ENCODE measurements at places on chromosomes 4 and X.

- no peak for DNase-seq
Measured at GRCh38 chr4:81196126-81196650, 18.8 kb downstream of the PRKG2 start.

DNA sequence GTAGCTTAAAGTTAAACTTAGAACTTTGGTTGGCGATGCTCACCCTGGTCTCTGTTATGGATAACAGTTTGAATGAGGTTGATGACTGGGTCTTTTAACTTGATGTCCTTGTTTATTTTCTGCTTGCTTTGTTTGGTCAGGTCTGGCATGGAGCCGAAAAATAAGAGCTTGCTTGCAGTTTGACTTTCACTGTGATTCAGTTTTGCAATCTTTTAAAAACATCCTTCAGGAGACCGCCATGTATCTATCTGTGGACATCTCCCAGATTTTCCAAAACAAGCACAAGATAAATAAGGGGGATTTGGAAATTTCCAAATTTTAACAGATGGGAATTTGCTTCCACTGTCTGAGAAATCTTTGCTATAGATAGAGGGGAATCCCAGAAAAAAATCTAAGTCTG lies 246.7 kb downstream of the PALLD start:
- no peak for DNase-seq

GRCh38 chr4:53015681-53016080 lies 153.6 kb downstream of the RASL11B start:
- peak; percentile 64 for DNase-seq

- DNase-seq, result peak; percentile 60
Measured at GRCh38 chr4:123986268-123986798, 589.7 kb downstream of the SPRY1 start.

DNA sequence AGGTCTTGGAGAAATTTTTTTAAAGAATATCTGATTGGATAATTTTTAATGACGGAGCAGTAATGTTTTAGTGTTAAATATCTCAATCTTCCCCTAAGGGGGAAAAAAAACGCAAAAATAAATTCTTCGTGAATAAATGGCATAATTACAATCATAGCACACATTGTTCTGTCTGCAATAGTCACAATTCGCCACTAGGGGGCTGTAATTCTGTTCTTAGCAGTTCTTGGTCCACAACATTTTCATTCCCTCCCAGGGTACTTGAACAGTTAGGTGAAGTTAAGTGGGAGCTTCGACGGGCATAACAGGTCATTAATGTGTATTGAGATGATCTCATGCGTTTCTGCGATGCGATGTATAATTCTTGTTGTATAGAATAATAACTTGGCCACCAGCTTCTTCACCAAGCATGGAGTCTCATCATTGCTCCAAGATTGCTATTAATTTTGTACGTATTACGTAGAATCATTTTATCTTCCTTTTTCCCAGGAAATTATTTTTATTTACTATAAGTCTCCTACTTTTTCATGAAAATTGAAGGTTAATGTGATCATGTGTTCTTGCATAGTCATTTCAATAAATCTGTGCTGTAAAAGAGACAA lies 27.2 kb downstream of the HTR2C start:
- DNase-seq, result peak; percentile 12

DNA sequence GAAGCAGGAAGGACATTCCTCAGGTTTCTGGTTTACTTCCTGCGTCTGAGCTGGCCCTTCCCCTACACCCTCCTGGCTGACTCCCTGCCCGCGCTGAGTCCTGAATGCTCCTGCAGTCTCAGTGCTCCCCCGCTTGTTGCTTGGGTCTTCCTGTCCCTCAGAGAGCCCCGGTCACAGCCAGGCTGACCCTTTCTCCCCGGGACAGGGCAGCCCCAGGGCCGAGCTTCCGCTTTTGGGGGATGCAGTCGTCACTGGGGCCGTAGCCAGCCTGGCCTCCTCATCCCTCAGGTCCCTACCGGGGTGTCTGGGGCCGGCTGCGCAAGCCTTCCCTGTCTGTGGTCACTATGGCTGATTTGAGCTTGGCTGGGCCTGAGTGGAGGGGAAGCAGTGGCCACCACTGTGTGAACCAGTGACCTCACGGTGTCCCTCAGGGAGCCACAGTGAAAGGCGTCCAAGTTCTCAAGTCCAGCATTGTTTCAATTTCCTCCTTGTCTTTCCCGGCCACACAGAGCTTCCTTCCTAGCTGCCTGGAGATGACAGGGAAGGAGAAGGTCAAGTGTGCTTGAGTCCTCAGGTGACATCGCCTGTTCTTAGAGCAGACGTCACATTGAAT lies 34.1 kb upstream of the ASMTL start:
- DNase-seq, result peak; percentile 57

DNA sequence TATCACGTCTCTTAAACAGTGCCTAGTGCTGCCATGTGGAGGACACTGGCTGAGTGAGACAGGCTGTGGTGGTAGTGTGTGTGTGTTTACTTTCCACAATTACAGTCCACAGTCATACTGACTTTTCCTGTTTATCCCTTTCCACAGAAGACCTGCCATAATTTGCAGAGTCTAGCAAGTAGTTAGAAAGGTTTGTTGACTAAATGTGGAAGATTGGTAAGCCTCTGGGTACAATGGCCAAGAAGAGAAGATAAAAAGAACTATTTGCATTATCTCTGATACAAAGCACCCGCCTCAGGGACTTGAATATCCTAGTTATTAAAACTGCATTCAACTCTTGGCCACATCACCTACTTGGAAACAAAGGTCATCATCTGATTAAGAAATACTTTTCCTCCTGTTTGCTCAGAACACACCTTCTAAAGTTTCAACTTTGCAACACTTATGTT lies 89.1 kb downstream of the FAM13A start:
- no peak for DNase-seq

GRCh38 chr4:58064653-58065052 lies 954.5 kb upstream of the IGFBP7 start:
- DNase-seq, result no peak

DNA sequence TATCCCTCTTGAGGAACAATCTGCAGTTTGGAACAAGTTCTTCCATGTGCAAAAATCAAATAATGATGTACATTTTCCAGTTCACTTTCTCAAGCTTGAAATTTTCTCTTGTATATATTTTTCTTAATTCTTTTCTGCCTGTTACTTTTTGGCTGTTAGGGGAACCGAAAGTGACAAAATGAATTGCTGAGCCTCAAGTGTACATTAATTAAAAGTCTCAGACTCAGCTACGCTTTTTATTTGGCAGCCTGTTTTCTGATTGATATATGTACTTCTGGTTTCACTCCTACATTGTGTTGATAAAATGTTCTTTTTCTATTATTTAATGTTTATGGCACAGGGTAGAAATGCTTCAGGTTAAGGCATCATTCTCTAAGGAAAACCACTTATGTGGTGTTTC lies 999.5 kb downstream of the PDHA2 start:
- no peak for DNase-seq

GRCh38 chr4:99457676-99458075 lies 22.5 kb upstream of the ADH7 start:
- no peak for DNase-seq

- no peak for DNase-seq
Measured at GRCh38 chr4:141524116-141524515, 112.3 kb upstream of the IL15 start.

- DNase-seq, result no peak
Measured at GRCh38 chr4:162011089-162011488, 152.7 kb downstream of the FSTL5 start.

GRCh38 chr4:43374216-43374751 lies 481.8 kb downstream of the GRXCR1 start:
- no peak for DNase-seq

GRCh38 chrX:129686422-129686948 lies 31.7 kb upstream of the APLN start:
- peak; percentile 62 for DNase-seq

DNA sequence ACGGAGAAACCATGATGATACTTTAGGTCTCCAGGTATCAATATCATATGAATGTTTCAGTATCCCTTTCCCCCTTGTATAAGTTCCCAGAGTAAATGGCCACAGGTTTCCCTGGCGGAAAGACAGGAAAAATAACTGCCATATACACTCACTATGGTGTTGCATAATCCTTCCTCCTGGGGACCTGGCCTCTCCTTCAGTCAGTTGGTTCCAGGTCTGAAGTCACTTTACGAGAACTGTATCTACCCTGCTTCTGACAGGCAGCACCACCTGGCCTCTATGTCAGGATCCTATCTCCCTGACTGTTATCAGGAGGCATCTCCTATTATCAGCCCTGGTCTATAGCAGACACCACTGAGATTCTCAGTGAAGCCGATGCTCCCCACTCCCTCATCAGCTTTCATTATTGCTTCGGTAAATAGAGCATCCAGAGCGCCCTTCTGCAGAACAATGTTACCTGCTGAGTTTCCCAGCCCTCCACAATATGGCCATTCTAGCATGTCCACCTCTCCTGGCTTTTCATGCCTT lies 22.6 kb downstream of the HAUS3 start:
- DNase-seq, result no peak

DNA sequence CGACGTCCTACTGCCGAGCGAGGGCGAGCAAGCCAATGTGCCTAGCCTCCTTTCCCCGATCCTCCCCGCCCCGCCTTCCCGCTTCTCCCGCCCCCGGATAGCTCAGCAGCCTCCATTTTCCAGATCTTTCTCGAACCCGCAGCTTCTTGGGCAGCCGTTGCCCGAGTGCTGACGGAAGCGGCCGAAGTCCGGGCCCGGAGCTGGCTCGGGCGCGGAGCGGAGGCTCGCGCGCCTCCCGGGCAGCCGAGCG lies 172 bp upstream of the HSPA4L start:
- DNase-seq, result peak; percentile 94

- DNase-seq, result no peak
Measured at GRCh38 chr4:55238407-55238806, 107.6 kb upstream of the SRD5A3 start.

- no peak for DNase-seq
Measured at GRCh38 chr4:113162089-113162488, 112.6 kb downstream of the ANK2 start.

DNA sequence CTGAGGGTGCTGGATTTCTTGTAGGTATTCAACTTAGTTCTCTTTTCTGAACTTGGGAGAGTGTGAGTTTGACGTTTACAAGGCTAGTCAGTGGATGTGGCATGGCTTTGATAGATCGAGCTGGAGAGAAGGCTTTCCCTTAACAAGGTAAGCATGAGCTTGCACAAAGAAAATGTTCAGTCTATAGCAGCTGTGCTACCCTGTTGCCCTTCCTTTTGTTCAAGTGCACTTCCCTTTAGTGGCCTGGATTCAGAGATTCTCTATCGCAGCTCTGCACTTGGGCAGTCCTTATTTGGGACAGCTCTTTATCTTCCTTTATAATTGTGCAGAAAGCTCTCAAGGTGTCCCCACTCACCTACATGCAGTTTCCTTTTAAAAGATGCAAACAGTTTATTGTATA lies 198.0 kb downstream of the ARHGAP24 start:
- no peak for DNase-seq

GRCh38 chrX:101415180-101416145 lies 7.4 kb downstream of the HNRNPH2 start:
- DNase-seq, result no peak

DNA sequence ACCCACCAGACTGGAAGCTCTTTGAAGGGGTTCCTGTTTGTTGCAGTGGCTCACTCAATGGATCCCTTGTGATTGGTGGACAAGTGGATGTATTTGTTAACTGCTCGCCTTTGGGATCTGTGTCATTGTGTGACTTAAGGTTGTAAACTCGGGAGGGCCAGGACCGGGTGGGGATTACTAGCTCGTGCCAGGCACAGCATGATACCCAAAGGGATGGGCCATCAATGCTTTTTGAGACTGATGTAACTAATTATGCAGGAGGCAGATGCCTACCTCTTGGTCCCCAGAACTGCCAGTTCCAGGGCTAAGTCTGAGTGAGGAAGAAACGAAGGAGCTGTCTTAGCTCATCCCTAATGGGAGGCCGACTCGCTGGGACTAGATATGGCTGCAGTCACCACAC lies 27.7 kb downstream of the UTP14A start:
- DNase-seq, result no peak

GRCh38 chr4:116118221-116118620 lies 967.2 kb downstream of the TRAM1L1 start:
- no peak for DNase-seq

DNA sequence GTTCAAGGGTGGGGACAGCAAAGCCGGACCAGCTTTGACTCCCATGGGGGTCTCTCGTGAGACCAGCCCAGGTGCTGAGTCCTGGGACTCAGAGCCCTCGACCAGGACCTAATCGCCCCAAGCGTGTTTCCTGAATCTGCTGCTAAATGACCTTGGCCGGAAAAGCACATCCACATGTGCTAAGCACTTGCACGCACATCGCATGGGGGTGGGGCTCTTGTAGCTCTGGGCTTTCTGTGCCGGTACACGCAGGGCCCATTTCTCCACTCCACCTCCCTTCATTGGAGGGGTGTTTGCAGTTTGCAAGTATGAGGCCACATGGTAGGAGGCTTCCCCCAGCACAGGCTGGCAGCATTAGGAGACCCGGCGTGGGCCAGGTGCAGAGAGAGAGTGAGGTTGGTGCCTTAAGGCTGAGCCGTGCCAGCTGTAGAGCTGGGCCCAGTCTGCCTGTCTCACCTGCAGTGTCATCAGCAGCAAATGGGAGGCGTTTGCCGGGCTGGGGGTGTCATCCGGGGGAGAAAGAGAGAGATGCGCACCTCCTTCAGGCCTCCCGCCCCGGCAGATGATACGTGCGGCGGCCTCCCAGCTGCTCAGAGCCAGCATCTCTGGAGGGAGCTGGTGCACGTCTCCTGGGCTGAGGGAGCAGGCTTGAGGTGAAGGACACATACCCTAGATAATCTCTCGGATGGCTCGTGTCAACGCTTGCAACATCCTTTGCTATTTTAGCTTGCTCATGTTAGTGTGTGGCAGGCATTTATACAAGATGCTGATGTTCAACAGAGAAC lies 45.2 kb upstream of the CLCN4 start:
- no peak for DNase-seq

DNA sequence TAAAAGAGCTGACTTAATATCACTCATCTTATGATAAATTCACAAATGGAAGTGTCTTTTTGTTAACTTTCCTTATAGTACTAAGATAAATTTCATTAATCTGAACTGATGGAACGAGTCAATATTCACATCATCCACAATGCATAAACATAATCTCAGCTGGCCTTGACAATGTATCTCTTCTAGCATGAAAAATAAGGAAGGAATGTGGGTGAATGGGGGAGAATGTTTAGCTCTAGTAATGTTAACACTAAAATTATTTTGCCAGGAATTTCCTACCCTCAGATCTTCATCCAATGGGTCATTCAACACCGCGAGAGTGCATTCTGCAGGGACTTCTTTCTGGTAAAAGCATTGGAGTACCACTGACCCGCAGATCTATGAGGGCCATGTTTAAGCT lies 15.8 kb downstream of the TRPC3 start:
- no peak for DNase-seq

DNA sequence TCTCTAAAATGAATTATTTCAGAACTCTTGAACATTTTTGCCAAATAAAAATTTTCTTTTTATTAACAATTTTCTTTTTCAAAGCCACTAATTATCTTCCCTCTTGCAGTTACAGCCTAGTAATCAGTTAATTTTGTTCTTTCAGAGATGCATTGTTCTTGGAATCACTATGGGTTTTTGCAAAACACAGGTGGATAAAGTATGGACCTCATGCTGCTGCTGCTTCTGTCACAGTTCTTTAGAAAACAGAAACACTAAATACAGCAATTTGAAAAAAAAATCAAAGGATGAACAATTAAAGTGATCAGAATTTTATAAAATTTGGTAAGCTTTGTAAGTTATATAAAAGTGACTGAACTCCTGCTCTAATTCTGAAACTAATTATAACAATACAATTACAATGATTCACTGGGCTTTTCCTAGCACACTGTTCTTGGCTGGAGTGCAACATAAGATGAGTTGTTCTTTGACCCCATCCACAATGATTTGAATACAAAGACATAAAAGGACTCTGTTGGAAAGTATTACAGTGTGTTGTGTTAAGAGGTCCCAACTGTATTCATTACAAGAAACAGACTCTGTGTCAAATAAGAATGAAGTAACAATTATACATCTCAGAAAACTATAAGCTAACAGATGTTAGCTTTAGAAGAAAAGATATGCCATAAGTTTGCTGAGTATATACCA lies 59.4 kb upstream of the GK2 start:
- no peak for DNase-seq
